ENCODE measurements at places on chromosomes 3 and 15.
A peak's percentile ranks its signal among the peaks of the same experiment; 100 is the strongest.

GRCh38 chr15:60215225-60215963 is 182.4 kb downstream of the ANXA2 start:
- no peak for DNase-seq

GRCh38 chr3:146834917-146835316 is 229.8 kb upstream of the PLSCR5 start:
- DNase-seq = peak; percentile 32

GRCh38 chr3:142624341-142625152 is 28.4 kb downstream of the PLS1 start:
- DNase-seq = no peak

DNA sequence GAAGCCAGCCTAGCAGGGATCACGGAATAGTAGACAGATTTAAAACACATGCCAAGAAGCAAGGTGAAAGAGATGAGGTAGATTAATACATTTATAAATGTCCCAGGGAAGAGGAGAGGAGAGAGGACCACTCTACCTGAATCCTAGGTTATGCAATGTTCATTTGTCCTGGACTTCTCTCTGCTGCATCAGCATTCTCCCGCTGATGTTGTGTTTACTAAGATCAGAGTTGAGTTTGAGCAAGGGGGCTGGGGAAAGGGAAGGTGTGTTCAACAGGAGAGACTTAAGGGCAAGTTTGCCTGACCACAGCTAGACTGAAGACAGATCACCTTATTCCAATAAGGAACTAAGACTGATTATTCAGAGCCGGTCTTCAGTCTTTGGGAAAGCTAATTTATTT is 1.1 kb upstream of the KPNA1 start:
- DNase-seq = no peak

DNA sequence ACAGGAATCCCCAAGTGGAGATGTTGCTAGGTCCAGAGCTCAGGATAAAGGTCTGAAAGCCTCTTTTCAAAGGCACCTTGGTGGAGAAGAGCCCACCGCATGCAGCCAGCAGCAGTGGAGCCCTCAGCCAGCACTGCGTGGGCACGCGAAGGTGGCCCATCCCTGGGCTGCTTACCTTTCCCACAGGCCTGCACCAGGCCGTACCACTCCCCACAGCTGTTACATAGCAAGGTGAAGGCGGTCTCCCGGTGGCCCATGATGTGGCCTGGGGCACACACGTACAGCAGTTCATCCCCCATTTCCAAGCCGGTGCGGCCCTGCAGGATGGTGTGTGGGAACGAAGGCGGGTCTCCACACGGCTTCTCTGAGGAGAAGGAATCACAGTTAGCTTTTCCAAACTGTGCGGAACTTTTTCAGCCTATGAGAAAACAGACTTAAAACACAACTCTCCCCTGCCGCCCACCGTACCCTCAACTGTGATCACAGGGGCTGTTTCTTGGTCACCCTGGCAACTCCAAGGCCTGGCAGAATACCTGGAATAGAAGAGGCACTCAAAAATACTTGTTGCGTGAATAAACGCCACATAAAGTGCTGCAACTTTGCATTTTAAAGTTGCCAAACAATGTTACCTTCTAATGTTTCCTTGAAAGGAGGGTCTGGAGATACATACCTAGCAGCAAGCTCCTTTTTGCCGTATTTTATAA is 43.7 kb downstream of the SUSD5 start:
- DNase-seq = no peak

GRCh38 chr3:98563661-98564281 is 29.6 kb downstream of the CPOX start:
- DNase-seq = peak; percentile 30

GRCh38 chr3:131538968-131539367 is 36.2 kb upstream of the MRPL3 start:
- DNase-seq = no peak

GRCh38 chr15:42313463-42313862 is 40.2 kb upstream of the TMEM87A start:
- no peak for DNase-seq

DNA sequence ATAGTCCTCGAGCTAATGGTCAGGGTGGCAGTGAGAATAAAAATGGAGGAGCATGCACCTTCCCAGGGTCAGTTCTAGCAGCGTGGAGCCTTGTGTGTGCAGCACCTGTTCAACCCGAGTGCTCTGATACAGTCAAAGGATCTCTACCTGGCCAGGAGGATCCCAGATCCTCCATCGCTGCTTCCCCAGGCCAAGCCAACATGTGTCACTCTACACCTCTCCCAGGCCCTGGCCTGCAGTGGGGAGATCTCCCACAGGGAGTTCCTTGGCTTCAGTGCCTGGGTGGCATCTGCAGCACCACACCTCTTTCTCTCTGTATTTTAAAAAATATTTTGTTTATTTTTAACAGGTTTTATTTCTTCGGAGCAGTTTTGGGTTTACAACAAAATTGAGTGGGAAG is 414.8 kb upstream of the C2CD4B start:
- DNase-seq = no peak

DNA sequence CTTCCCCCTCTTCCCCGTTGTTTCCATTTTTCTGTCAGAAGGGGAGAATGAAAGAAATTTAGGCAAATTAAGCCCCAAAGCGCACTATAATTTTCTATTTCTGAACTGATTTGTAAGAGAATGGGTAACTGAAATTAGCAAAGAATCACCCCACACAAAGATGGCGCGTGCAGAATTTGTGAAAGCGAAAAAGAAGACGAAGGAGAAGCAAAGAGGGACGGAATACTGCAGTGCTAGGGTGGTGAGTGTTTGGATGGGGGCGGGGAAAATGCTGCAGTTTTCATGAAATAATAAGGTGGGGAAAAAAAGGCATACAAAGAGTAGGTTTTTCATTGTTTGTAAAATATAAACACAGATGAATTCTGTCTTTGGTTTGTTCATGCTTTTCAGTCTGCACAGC is 4.6 kb upstream of the CTNNB1 start:
- no peak for DNase-seq

- DNase-seq = no peak
Observed at GRCh38 chr3:61896251-61896650, 334.9 kb downstream of the PTPRG start.

- no peak for DNase-seq
Observed at GRCh38 chr3:194941360-194941955, 255.8 kb downstream of the FAM43A start.

DNA sequence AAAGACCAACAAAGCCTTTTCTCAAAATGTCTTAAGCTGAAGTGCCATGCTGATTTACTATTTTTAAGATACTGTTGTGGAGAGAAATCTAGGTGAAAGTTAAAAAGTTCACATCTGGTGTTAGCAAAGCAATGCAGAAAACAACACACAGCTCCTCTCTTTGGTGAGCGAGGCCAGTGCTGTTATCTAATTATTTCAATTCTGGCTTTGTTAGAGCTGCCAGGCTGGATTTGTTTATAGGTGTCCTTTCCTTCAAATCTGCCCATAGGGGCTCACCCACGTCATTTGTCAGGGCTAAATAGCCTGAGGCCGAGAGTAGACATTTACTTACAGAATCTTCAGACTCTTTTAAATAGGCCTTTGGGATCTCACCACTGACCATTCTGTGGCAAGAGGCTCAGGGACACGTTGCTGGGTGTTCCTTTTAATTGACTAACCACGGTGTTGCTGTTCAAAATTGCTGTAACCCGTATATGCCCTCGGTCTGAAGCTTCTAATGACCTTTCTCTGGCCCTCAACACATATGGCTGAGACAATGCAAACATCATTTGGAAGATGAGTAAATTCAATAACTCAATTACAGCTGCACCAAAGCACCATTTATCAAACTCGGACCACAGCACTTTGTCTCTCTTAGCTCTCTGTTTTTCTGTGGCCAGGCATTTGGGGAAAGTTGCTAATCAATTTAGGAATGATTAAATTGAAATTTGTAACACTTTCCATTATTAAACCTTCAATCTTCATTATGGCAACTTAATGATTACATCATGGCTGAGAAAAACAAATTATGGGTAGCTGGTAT is 152.6 kb downstream of the PDZRN3 start:
- no peak for DNase-seq

GRCh38 chr3:25985621-25986020 is 195.7 kb downstream of the OXSM start:
- no peak for DNase-seq

GRCh38 chr3:194318511-194319161 is 32.5 kb downstream of the CPN2 start:
- no peak for DNase-seq

- DNase-seq = peak; percentile 44
Observed at GRCh38 chr15:71136793-71137518, 21.7 kb downstream of the THSD4 start.

- no peak for DNase-seq
Observed at GRCh38 chr15:89221543-89221942, at the start of gene RLBP1. RLBP1 (minus strand) TSS chr15:89221579; CDS start chr15:89218975, 2,604 bp downstream.

DNA sequence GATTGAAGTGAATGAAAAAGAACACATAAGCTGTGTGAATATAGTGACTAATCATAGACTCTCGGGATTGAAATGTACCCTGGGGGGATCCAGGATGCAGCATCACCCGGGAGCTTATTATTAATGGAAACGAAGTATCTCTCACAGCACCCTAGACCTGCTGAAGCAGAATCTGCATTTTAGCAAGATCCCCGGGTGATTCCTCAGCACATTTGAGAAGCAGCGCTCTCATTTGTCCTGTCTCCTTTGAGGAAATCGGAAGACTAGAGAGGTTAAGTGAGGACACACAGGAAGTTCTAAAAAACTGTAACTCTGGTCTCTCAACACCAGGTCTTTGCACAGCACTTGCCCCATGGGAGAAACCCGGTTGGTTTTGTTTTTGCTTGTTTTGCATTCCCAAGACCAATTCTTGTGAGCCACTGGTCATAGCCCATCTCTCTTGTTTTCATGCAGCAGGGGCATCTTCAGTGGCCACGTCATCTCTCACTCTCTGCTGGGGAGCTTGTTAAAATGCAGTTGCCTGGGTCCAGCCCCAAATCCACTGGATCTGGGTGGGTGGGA is 30.2 kb downstream of the ZNF710 start:
- DNase-seq = peak; percentile 75

GRCh38 chr15:59313641-59314332 is 58.9 kb downstream of the MYO1E start:
- DNase-seq = no peak

DNA sequence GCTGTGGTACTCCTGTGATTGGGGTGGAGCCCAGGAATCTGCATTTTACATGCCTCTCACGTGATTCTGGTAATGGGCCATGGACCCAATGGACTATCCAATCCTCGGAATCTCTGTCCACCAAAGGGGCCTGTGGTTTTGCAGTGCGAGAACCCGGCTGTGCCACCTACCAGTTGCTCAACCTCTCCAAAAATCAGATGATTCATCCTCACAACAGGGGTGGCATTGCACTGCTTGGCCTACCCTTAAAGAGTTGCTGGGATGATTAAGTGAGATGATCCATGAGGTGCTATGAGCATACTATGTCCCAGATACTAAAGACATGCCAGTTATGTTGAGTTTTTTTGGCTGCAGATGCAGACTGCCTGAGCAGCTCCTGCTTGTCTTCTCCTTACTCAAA is 5.1 kb downstream of the ANP32A start:
- peak; percentile 45 for DNase-seq

GRCh38 chr15:101308604-101309435 is 13.8 kb upstream of the SNRPA1 start:
- no peak for DNase-seq

DNA sequence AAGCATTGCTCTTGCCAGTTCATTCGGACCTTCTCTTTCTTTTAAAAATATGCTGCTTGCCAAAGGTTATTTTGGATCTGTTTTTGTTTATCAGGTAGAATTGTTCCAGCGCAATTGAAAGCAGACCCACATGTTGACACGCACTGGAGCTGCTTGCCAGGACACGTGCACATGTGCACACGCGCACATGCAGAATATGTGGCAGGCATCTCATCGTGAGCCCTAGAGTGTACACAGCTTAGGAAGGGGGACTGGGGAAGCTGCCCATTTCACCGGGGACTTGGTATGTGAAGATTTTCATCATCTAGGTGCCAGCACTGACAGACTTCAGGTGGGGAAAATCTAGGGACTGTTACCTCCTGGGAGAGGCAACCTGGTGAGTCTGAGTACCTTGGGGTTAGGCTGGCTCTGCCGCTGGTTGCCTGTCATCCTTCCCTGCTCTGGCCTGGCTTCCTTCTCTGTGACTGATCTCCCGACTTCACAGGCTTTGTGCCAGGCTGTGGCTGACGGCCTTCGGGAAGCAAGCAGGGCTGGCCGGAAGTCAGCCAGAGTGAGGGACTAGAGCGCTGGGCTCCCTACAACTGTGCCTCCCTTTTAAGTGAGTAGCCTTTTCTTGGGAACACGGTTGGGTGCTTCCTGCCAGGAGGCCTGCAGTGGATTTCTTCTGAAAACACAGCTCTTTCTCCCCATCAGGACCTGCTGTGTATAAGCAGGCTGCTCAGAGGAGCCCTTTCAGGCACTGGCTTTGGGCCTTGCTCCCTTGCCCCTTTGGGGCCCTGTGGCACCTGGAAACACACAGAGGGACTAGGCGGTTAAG is 129.3 kb downstream of the EEFSEC start:
- DNase-seq = peak; percentile 34

DNA sequence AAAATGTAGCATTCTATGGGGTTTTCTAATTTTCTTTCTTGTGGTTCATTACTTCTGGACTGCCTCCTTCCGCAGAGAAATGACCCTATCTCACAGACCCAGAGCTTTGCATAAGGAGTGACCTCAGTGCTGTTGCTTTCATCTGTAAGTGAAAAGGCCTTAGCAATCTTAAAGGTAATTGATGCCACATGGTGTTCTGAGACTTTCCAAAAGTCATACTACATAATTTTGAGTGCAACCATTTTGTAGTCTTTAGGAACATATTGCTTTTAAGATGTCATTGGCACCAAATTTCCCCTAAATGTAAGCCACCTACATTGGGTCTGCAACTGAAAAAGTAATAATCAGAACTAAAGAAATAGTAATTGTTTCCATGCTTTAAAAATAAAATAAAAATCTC is 9.2 kb upstream of the HHLA2 start:
- no peak for DNase-seq

DNA sequence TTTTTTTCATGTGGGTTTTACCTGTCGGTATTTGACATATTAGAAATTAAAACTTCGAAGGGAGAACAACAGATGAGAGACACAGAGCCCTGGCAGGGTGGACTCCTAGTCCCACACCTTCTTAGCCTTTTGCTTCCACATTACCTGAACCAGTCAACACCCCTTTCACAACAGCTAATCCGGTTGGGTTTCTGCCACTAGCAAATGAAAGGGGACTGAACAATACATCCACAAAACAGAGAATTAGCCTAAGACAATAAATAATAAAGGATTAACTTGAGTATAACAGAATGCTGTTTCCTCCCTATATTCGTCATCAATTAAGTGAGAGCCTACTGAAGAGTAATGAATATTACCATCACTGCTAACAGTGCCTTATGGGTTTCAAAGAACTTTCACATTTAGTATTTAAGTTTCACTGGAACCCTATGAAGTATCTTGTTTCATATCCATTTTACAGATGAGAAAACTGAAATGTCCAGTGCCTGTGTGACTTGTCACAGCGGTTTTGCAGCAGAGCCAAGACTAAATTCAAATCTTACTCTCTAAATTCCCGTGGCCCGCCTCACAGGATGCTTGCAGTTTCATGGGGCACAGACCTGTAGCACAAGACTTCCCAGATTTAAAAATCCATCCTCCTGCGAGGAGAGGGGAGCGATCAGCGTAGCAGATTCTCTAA is 1.0 kb upstream of the RAB8B start:
- DNase-seq = no peak

Data from fibroblast of skin of back (primary cell).